ENCODE measurements at places on chromosomes 4 and X.

DNA sequence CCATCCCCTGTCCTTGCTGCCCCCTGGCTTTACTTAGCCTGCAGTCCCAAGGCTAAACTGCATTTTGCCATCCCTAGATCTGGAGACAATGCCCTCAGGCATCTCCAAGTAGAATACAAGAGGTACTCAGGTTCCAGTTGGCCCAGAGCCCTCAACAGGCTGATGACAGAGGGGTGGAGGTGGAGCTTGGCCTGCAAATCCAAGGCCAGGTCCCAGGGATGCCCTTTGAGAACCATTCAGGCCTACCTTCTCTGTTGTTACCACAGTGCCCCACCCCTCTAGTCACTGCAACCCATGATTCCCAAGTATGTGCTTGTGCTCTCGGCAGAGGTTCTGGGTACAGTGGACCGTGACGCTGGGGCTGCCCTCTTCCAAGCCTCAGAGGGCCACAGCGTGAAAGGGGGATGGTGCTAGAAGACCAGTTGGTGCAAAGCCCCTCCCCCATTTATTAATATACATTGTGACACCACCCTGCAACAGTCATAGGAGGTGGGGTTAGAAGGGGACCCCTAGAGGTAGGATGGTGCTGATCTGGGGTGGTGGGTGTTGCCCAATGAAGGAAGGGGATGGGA lies 6.4 kb upstream of the UBA1 start:
- no peak for DNase-seq

- no peak for DNase-seq
These were observed 193.9 kb downstream of the ANK2 start for GRCh38 chr4:113243312-113243711.

DNA sequence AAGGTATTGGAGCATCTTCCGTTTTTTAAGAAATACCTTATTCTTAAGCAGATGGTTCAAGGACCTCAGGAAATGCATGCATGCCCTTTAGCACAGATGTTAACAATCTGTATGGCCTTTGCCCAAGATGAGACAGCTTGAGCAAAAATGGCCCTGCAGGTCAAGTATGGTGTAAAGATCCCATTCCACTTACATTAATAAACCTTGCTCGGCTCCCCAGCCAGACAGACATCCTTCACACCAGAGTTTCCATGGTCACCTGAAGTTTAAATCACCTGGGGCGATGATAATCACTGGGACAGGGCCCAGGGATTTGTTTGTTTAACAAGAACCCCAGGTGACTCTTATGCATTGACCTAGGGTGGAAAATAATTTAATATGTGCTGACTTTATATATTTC lies 287.0 kb upstream of the NOCT start:
- no peak for DNase-seq

- no peak for DNase-seq
These were observed 10.1 kb downstream of the TMEM271 start for GRCh38 chr4:566035-566434.

- DNase-seq, result no peak
These were observed 108.4 kb upstream of the BMP2K start for GRCh38 chr4:78667764-78668163.

DNA sequence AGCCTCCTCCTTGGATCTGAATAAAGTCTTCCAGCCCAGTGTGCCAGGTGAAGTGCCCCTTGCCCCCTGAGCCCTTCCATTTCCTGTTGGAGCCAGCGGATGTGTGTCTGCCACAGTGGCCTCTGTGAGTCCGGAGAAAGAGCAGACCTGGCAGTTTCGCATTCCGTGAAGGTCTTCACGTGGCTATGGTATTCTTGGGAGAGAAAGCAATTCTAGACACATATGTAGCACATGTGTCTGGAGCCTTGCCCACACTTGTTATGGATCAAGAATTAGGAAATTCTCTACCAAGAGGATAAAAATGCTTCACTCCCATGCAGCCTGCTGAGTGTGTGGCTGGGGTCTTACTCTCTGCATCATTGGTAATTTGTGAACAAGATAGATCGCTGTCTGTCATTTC lies 130.9 kb downstream of the REPS2 start:
- DNase-seq, result no peak

GRCh38 chr4:19850909-19851308 lies 400.8 kb upstream of the SLIT2 start:
- DNase-seq, result no peak

DNA sequence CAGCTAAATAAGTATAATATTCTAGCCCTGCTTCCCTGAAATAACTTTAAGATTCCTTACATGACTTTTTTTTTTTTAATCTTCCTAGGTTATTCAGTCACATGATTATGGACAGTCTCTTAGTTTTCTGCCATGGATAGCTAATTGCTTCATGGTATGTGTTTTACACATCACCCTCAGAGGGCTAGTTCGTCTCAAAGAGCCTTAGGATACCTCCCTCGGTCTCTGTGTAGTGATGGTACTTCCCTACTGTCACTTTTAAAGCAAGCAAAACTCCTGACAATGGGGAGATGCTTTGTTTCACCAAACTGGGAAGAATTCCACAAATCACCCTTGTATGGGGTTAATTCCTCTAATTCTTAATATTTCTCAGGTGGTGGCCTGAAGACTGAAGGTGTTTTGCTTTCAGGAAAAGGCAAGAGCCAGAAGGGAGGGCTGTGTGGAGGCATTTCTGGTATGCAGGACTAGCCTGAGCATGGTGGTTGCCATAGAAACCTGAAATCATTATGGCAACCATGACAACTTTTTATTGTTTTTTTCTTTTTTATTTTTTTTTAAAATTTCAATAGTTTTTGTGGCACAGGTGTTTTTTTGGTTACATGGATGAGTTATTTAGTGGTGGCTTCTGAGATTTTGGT lies 70.4 kb downstream of the BEX3 start:
- DNase-seq, result no peak

- DNase-seq, result no peak
These were observed 99.8 kb downstream of the PTCHD1 start for GRCh38 chrX:23434356-23434884.

- no peak for DNase-seq
These were observed 56.7 kb downstream of the PRPS1 start for GRCh38 chrX:107684956-107685385.

DNA sequence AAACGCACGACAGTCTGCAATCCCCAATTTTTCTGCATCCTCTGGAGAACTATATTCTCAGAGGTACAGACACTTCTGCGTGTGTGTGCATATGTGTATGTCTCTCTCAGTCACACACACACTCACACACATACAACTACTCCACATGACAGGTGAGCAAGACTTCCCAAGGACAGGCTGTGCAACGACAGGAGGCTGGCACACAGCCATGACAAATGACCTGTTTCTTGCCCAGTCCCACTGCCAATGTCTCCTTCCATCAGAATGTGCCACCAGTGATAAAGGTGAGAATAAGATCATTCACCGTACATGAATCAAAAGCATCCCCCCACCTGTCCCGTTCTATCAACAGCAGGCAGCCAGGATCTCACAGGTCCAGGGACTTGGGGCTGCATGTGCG lies 52.4 kb downstream of the PPP2R2C start:
- DNase-seq, result no peak

DNA sequence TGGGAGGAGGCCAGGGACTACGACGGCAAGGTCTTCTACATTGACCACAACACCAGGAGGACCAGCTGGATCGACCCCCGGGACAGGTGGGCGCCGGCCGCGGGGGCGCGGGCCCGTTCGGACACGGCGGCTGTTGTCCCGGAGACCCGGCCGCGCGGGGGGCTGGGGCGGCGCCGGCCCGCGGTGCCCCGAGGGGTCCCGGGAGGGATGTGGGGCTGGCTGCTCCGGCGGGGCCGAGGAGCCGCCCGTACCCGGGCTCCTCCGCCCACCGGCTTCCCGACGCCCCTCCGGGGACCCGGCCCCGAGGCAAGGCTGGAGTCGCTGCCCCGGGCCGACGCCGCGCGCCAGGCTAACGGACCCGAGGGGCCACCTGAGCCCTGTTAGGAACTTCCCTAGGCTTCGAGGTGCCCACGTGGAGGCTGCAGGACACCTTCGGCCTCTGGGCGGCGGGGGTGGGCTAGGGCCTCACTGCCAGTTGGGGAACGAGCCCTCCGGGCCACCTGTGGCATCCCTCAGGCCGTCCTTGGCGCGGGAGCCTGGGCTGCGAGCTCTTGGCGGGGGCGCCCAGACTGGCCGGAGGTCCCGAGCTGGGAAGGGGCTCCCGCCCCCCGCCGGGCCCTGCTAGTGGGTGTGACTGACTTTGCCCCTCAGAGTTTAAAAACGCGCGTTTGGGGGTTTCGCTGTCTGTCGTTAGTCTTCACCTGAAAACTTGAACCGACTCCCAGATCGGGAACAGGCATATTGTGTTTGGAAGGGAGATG lies 660 bp downstream of the WWC2 start:
- DNase-seq, result no peak

- no peak for DNase-seq
These were observed 756.9 kb downstream of the FAT4 start for GRCh38 chr4:126071346-126072333.

GRCh38 chr4:18846313-18846712 lies 824.8 kb upstream of the LCORL start:
- DNase-seq, result no peak
